ENCODE measurements at places on chromosomes 11 and 22. TPM values are rescaled to one million over a fixed set of nuclear protein-coding genes. Genes with fewer than 3 reads are reported as not detected.

MOGAT2 gene
- 1.2 TPM for total RNA-seq

- DNase-seq, result no peak
Observed at GRCh38 chr22:43884600-43885318, 7.1 kb downstream of the PNPLA5 start.

- no peak for DNase-seq
Observed at GRCh38 chr11:120750647-120751549, 239.3 kb downstream of the GRIK4 start.

DNA sequence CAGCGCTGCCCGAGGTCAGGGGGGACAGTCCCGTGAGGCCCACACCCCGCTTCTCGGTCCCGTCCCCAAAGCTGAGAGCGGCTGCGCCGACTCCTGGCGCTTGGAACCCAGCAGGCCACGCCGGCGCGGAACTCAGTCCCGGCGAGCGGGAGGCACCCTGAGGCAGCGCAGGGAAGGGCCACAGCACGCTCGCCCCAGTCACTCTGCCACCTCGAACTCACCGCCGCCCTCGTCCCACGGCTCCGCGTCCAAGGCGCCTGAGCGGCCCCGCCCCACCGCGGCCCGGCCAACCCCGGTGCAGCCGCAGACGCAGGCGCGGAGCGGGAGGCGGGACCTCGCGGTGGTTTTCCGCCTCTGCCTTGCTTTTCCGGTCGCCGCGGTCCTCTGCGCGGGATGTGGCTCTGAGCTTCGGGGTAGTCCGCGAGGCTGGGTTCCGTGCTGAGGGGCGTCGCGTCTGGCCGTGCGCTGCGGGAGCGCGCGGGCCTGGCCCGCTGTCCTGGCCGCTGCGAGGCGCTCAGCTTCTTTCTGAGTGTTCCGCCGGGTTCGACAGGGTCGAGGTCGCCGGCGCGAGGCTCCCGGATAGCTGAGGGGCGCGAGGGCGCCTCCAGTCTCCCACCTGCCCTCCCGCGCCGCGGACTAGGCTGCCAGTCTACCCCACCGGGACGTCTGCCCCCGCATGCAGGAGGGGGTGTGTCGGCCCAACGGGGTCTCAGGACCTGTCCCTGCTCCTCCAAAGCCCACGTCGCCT is at the start of gene CDPF1:
Gene CDPF1 (minus strand): TSS at position 259 of the 748 bp plus-strand sequence. CDS start 2,009 bp downstream, outside the sequence.
- DNase-seq, result peak; percentile 89

DNA sequence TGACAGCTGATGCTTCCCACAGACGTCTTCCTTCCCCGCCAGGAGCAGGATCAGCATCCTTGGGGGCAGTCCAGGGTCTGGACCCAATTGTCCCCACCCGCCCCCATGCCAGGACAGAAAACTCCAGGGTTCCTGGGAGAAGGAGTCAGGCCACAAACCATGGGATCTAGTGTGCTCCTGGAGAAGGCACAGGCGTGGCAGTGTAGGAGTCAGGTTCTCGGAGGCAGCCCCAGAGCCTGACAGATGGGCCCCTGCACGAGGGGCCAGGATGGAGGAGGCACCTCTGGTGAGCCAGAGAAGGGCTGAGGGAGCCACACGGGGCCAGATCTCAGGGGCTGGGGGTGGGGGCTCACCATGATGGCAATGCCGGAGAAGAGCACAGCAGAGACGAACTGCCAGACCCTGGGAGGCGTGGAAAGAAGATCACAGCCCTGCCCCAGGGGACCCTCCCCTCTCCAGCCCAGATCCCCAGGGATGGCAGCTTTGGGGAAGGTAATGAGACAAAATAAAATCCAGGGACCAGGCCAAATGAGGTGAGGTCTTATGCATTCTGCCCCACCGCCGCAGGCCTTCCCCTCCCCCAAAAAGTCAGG is 13.6 kb downstream of the TP53I11 start:
- no peak for DNase-seq

Measured in type B pancreatic cell (in vitro differentiated cells).